ENCODE measurements at places on chromosomes 7 and 10. TPM values are rescaled to one million over a fixed set of nuclear protein-coding genes. Genes with fewer than 3 reads are reported as not detected.

KCND2 gene
- not detected for total RNA-seq

GPR15LG gene
- not detected for total RNA-seq

NKX1-2 gene
- total RNA-seq, result not detected

FAM237B gene
- total RNA-seq, result not detected

DNA sequence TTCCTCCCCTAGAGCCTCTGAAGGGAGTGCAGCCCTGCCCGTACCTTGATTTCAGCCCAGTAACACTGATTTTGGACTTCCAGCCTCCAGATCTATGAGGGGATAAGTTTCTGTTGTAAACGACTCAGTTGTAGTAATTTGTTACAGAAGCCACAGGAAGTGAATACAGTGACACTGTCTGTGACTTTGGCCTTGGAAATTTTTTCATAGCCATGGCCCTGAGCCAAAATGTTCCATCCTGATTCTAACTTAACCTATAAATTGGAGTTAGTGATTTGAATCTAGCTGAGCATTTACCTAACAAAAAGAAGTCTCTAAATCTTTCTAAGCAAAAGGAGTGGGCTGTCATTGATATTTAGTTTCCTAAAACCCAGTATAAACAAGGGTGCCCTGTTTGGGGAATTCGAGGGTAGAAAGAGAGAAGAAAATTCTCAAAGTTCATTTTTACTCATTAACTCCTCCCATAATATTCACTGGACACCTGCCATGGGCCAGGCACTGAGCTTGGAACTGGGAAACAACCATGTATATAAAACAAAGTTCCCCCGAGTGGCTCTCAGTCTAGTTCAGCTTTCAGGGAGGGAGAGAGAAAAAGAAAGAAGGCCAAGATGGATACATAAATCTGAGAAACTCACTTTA lies 162.3 kb downstream of the SKIDA1 start:
- no peak for DNase-seq

DNA sequence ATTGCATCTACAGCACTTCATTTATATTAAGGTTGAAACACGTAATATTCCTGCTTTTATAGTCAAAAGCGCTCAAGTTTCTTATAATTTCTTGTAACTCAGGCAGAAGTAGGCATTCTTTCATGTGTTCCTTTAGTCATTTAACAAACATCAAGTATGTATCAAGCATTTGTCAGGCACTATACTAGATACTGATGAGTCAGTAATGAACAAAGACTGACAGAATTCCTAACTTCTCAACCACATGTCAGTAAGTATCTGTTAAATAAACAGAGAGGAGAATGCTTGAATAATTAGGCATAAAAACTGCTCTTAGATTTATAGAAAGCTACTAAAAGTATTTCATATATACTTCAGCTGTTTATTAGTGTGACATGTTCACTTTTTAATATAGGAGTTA lies 9.9 kb downstream of the CRPPA start:
- DNase-seq, result no peak
